ENCODE measurements at places on chromosomes 1 and 21. TPM values are rescaled to one million over a fixed set of nuclear protein-coding genes. Genes with fewer than 3 reads are reported as not detected.

Gene SPRR3
- not detected for total RNA-seq

Gene SLC22A15
- total RNA-seq: 7.0 TPM

Gene AMY1C
- not detected for total RNA-seq

Gene ERICH3
- total RNA-seq: not detected

Gene BARHL2
- total RNA-seq: not detected
